Cortex of kidney (tissue), 1 donor: ENCODE measurements at places on chromosomes 13 and 19.

DNA sequence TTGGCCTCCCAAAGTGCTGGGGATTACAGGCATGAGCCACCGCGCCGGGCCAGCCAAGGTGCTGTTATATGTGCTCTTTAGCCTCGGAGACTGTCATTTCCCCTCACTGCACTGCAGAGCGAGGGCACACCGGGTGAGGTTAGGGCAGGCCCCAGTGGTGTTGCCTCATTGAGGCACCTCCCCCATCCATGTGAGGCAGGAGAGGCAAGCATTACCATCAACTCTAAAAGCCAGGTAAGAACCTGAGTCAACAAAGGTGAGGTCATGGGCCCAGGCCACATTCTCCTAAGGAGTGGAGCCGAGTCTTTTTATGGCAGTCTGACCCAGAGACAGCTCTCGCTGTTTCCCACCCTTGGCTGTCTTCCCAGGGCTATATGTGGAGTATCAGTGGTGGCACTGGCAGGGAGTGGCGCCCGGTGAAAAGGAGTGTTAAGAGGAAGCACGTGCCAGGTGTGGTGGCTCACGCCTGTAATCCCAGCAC lies 10.9 kb downstream of the B3GNT8 start:
- no peak for DNase-seq

GRCh38 chr13:70729369-70729768 lies 621.1 kb upstream of the KLHL1 start:
- DNase-seq = no peak

DNA sequence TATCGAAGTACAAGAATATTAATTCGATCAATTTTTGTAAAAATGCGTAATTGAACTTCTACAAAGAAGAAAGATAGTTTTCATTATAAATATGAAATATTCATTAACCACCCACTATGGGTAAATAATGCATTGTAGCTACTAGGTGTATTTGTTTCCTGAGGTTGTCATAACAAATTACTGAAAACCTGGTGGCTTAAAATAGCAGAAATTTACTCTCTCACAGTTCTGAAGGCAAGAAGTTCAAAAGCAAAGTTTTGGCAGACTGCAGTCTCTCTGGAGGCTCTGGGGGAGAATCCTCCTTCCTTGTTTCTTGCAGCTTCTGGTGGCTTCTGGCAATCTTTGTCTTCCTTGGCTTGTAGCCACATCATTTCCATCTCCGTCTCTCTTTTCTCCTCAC lies 99.2 kb upstream of the MIR17HG start:
- DNase-seq = no peak

GRCh38 chr13:97436845-97437244 lies 2.9 kb downstream of the RAP2A start:
- no peak for DNase-seq

GRCh38 chr13:87769445-87769844 lies 98.3 kb downstream of the SLITRK5 start:
- no peak for DNase-seq

- no peak for DNase-seq
Observed at GRCh38 chr19:47702671-47703070, 10.6 kb upstream of the EHD2 start.

DNA sequence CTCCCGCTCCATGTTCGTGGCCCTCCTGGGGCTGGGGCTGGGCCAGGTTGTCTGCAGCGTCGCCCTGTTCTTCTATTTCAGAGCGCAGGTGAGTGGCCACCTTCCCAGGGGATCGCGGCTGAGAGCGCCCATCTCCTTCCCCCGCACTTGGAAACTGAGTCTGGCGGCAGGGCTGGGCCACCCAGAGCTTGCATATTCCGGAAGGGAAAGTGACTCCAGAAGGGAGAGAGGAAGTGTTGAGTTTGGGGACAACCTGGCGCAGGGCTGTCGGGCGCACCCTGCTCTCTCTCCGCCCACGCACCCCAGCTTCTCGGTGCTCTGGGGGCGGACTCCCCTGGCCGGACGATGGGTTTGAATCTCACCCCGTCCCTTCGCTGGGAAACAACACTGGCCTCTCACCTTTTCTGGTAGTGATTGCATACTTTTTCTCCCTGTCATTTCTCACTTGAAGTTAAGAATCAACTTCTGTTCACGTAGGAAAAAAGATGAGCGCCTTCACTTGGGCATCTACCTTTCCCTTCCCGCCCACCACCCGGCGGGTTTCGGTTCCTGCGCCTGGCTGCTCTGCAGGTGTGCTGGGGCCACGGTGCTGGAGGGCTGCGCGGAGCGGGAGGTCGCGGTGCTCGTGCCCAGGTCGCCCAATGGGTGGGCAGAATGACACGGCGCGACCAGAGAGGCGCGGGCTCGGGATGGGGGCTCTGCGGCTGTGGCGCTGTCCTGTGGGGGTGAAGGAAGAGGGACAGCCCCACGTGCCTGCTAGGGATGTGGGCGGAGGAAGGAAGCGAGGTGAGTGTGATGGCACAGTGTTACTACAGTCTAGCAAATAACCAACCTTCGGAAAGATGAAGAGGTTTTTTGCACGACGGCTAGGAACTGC lies 721 bp downstream of the TNFSF11 start:
- no peak for DNase-seq

DNA sequence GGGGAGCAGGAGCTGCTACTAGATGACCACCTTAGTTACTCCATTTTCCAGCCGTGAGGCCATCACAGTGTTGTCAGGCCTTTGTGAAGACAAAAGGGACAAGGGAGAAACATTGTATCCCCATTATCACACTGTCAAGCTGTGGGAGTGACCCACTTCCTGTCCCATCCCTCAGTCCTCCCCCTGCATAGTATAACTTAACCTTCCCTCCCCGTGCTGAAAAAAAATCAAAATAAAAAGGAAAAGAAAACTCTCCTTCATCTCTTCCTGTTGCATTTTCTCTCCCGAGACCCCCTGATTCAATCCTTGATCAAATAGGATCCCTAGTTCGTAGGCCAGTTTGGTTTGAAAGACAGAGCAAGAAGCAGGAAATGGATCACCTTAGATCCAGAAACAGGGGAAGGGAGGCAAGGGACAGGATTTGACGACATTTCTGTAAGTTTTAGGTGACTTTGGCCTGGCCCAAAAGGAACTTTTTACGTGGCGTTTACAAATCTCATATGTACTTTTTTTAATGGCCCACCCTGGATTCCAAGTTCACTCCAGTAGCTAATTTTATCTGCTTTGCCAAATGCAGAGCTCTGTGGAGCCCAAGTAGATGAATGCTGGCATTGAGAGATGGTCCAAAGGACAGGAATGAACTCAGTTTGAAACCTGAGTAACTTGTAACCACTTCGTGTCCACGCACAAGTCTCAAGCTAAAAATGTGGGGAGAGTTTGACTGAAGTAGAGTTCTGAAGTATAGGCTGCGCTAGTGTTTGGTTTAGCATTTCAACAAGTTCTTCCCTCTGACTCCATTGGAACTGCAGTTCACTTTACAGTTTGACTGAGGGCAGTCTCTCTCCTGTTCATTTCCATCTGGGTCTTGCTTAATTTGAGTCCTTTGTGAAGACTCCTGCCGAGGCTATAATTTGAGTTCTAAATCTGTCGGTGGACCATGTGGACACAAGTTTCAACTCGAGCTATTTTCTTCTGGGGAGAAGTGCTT lies 16.6 kb upstream of the GATAD2A start:
- DNase-seq = no peak

DNA sequence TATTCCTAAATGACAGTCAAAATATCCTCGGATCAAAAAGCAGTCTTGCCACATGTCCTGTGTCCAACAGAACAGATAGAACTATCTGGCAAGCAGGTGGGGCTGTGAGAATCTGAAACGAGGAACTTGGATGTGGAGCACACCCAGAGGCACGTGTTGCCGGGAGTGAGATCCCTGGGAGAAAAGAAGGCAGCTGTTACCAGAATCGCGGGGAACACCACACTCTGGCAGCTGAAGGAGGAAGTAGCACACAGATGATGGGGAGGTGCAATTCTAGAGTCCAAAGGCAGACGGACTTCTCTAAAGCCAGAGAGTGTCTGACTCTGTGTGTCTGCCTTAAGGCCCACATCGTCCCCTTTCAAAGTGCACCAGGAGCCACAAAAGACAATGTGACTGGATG lies 22.3 kb downstream of the SLC7A1 start:
- no peak for DNase-seq

DNA sequence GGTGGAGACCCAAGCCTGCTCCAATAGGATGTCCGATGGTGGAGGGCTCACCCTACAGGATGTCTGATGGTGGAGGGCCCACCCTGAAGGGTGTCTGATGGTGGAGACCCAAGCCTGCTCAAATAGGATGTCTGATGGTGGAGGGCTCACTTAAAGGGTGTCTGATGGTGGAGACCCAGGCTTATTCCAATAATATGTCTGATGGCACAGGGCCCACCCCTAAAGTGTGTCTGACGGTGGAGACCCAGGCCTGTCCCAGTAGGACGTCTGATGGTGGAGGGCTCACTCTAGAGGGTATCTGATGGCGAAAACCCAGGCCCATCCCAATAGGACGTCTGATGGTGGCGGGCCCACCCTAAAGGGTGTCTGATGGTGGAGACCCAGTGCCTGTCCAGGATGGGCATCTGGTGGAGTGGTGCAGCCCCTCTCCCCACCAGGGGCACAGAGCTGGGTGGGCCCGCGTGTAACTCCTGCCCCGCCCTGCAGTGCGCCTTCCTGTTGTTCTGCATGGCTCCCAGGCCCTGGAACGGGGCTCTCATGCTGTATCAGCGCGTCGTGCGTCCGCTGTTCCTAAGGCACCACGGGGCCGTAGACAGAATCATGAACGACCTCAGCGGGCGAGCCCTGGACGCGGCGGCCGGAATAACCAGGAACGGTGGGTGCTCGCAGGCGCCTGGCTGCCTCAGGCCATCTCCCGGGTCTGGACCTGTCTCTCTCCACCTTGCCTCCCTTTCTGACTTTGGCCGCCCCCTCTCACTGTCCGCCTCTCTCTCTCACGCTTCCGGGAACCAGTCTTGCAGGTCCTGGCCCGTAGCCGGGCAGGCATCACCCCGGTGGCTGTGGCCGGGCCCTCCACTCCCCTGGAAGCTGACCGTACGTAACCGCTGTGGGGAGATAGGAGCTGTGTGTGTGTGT lies 5.1 kb downstream of the REEP6 start:
- no peak for DNase-seq
